ENCODE measurements at places on chromosomes 3 and 15. TPM values are rescaled to one million over a fixed set of nuclear protein-coding genes. Genes with fewer than 3 reads are reported as not detected.

DNA sequence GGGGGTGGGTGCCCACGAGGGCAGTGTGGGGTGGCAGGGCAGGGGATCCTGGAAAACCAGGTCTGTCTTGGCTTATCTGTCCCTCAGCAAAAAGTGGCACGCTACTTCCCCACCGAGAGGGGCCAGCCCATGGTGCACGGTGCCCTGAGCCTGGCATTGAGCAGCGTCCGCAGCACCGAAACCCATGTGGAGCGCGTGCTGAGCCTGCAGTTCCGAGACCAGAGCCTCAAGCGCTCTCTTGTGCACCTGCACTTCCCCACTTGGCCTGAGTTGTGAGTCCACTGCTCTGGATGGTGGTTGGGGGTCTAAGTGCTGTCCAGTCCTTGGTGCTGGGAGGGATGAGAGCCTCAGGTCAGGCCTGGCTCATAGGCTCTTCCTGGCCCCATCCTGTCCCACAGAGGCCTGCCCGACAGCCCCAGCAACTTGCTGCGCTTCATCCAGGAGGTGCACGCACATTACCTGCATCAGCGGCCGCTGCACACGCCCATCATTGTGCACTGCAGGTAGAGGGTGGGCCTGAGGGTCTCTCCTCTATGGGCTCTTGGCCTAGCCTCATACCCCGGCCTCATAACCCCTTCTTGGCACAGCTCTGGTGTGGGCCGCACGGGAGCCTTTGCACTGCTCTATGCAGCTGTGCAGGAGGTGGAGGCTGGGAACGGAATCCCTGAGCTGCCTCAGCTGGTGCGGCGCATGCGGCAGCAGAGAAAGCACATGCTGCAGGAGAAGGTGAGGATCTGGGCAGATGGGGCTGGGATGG, 31.1 kb downstream of the PTPN23 start:
- DNase-seq = no peak

DNA sequence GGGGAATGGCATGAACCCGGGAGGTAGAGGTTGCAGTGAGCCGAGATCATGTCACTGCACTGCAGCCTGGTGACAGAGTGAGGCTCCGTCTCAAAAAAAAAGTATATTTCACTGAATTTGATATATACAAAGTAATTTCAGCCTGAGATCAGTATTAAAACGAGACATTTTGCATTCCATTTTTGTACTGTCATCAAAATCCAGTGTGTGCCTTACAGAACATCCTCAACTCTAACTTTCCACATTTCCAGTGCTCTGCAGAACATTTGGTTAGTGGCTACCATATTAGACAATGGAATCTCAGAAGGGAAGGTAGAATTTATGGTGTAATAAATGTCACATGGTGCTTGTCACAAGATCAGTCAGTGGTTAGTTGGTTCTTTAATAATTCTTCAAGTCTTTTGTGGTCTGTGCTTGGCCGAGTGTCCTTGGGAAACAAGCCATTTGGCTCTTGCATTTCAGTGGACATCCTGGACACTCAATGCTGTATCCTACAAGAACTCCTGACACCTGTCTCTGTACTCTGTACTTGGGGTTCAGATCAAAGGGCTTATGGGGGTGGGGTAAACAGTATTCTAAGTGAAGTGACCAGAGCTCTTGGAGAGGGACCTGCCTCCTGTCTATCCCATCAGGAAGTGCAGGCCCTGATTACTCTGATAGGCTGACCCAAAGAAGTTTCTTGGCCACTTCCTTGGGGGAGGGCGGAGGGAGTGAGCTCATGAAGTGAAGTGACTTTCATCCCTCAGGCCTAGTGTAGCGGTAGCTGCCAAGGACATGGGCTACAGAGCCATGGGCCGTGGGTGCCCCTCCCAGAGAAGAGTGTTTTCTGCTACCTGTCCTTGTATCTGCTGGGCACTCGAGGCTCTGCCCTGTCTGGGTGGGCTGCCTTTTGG, 3.7 kb downstream of the ACVR2B start:
- no peak for DNase-seq

- no peak for DNase-seq
These were observed 23.1 kb upstream of the CFAP161 start for GRCh38 chr15:81111018-81111417.

GRCh38 chr15:88120026-88120425, 136.5 kb downstream of the NTRK3 start:
- DNase-seq = no peak

DNA sequence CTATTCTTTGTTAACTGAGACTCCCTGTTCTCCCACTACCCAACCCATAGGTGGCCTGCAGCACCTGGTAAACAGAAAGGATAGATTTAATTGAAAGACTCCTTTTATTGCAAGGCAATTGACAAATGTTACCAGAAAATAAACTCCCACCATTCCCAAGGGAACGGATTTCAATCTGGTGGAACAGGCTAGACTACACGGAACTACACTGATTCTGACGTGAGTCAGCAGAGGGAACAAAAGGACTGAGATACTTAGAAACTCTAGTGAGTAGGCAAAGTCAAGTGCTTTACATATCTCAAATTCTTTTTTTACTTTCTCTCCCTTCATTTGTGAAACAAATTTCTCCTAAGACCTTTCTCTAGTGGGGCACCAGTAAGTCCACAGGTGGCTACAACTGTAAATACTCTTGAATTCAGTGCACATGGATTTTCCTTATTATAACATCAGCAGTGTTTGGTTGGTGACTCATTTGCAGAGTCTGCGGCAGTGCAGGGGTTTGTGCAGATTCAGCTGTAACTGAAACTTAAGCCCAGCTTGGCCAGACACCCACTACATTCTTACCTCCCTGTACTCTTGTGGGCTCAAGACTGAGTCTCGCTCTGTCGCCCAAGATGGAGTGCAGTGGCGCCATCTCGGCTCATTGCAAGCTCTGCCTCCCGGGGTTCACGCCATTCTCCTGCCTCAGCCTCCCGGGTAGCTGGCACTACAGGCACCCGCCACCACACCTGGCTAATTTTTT, 34.3 kb upstream of the PLSCR2 start:
- DNase-seq = peak; percentile 93

- peak; percentile 98 for DNase-seq
These were observed 42.9 kb upstream of the LMCD1 start for GRCh38 chr3:8458711-8459110.

DNA sequence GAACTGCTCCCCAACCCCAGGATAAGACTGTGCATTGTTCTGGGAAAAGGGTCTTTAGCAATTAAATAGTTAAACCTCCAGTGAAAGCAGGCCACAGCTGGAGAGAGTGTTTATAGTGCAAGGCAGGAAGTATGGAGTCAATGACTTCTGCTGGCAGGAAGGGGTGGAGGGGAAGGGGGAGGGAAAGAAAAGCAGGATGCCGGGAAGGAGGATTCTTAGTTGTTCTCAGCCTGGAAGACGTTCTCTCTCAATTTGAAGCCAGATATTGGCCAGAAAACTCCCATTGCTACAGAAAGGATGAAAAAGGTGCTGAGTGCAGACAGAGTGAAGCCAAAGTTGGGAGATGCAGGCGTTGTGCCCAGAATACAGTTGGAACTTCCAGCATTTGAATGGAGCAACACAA, 35.7 kb upstream of the ACTL6A start:
- peak; percentile 87 for DNase-seq

GRCh38 chr15:36365963-36366362, 213.5 kb upstream of the CDIN1 start:
- no peak for DNase-seq

RFTN1 gene
- 47.7 TPM for total RNA-seq

SHC4 gene
- total RNA-seq = 2.2 TPM

HMCES gene
- 11.1 TPM for total RNA-seq

MINAR1 gene
- 0.98 TPM for total RNA-seq

PEX5L gene
- total RNA-seq = 0.27 TPM

Measured in fibroblast of the aortic adventitia (primary cell).